ENCODE measurements at places on chromosomes 2 and 18. TPM values are rescaled to one million over a fixed set of nuclear protein-coding genes. Genes with fewer than 3 reads are reported as not detected.

FSHR gene
- total RNA-seq = not detected

PDE11A gene
- not detected for total RNA-seq

CCDC178 gene
- total RNA-seq = not detected

FAM110C gene
- 6.6 TPM for total RNA-seq

IL1RL1 gene
- total RNA-seq = 16.2 TPM

SULT1C4 gene
- total RNA-seq = not detected

STPG4 gene
- 0.22 TPM for total RNA-seq

CDH7 gene
- total RNA-seq = not detected

ASXL3 gene
- total RNA-seq = not detected

SCN7A gene
- total RNA-seq = not detected

ZSWIM2 gene
- total RNA-seq = not detected
